HFF-Myc (cell line): ENCODE measurements at places on chromosomes 2 and 18.

DNA sequence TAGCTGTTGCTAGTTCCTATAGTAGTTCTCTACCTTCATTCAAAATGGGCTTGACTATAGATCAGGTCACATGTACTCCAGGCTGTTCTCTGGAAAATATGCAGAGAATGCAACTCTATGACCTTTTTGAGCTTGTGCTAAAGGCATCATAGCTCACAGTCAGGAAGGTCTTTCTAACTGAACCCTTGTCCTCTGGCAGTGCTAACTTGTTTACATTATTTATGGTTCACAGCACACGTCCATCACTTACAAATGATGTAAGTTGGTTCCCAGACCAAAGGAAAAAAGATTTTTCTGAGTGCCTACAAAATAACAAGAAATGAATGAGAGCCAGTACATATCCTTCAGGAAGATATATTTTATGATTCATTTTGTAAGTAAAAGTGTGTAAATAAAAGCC lies 236.1 kb downstream of the GCA start:
- DNase-seq = no peak

DNA sequence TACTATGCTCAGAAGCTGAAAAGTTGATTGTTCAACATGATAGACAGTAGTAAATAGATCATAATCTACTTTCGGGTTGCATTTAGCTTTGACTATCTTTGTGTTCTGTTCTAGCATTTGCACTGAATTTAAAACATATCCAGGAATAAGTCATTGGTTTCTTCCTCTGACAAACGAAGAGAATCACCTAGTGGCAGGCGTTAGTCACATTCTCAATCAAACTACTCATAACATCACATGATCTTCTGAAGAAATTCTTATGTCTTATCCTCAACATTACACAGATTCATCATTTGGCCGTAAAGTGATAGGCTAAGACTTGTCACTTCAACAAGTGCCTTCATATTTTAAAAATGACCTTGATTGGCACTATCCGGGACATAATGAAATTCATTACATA lies 63.6 kb upstream of the TTC21B start:
- DNase-seq = no peak

DNA sequence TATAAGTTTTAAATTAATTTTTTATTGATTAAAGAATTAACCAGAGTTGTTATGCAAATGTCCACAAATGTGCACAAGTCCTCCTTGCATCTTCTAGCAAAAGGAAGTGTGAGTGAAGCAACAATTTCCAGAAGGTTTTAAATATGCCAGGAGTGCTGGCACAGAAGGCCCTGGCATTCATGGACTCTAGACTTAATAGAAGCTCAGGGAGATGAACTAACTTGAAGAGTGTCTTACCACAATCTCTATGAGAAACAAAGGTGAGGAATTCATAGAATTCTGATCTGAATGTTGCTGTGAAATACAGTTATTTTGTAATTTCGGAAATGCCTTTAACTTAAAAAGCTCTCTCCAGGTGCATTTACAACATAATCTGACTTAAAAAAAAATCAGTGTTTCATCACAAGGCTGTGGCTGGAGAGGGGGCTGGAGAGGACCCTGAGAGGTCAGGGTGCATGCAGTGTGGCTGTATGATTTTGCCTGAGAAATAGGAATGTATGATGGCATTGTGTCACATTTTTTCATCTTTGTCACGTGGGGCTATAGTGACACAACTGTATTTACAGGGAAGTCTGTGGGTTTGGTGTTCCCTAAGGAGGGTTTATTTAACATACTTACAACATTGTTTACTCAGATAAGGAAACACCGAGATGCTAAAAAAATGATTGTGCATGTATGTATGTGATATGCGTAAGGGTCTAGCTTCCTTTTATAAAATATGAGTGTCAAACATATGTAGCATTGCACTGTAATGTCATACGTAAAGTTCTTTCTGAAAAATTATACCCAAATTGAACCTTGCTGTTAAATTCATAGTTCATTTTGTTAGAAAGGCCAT lies 66.2 kb downstream of the MAP4K4 start:
- no peak for DNase-seq

DNA sequence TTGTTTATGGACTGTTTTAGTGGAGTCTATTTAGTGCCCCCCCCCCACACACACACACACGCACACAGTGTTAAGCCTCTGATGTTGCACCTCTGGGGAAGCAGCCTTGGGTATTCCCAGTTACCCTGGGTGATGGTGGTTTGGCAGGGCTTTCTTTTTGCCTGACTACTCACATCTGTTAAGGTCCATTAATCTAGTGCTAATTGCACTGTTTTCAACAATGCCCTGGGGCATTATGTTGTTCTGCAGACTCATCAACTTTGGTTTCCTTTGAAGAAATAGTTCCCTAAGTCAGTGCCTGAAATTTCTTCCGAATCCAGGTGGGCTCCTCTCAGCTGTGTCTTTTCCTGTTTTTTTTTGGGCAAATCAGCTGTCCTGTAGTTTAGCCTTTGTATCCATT lies 34.7 kb downstream of the SPOPL start:
- peak; percentile 10 for DNase-seq

- no peak for DNase-seq
Observed at GRCh38 chr18:59423259-59423658, 64.2 kb upstream of the LMAN1 start.
